ENCODE measurements at places on chromosomes 7 and 10.

DNA sequence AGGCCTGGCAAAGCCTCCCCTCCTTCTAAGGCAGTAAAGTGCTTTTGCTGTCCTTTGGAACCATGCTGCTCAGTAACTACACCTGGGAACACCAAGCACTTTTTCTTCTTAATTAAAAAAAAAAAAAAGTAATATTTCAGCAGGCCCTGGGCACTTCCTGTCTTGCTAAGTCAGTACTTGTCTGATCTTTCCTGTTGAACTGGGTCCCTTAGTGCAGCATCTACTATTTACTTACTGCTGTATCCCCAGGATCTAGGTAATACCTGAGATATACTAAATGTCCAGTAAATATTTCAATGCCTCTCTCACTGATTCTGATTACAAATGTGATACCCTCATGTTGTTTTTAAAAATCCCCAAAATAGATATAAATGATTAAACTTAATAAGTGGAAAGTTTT is 77.4 kb downstream of the PPP1R3C start:
- no peak for DNase-seq

DNA sequence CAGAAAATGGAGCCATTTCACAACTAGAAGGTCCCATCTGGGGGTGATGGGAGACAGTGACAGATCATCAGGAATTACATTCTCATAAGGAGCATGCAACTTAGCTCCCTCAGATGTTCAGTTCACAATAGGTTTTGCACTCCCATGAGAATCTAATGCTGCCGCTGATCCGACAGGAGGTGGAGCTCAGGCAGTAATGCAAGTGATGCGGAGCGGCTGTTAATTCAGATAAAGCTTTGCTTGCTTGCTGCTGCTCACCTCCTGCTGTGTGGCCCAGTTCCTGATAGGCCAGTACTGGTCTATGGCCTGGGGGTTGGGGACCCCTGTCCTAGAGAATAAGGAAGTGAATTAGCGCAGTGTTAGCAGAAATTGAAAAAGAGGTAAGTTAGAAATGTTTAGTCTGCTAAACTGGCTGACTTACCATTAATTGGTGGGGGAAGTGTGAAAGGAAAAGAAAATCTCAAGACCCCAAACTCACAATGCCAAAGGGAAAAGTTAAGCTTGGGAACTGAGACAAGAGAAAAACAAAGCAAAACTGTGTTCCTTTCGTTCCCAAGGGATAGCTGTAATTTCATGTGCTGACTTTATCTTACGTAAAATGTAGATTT is 76.4 kb downstream of the LYZL2 start:
- DNase-seq = no peak

DNA sequence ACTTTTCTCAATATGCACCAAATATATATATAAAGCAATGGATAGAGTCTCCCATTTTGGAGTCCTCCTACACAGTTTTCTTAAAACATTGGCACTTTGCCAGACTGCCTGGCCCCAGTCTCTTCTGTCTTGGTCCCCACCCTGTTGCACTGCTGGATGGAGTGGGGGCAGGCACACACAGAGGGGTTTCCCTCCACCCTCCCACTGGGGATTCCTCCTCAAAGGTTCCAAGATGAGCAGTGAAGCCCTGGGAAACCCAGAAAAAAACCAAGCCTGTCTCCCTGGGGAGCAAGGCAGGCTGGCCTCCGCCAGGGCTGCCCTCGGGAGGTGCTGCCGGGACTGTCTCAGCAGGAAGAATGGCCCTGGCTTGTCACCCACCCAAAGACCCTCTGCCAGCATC is 68.0 kb downstream of the SH3PXD2A start:
- no peak for DNase-seq

GRCh38 chr7:77727936-77728701 is 31.9 kb downstream of the RSBN1L start:
- no peak for DNase-seq

DNA sequence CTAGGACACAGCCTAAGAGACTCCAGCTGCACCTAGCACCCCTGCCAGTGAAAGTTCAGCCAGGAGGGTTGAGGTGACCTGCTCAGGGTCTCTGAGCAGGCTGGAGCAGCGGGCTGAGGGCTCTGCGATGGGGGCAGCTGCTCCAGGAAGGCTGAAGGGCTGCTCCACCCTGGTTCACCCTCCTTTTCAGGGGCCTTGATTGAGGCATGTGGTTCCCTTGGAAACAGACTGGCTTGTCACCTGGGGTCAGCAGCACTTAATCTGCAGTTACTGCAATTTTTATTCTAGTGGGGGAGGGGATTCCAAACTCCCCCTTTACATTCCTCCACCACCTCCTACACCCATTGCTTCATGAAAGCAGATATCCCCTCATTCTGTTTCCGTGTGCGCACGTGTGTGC is 85.3 kb upstream of the UNC5B start:
- DNase-seq = no peak

DNA sequence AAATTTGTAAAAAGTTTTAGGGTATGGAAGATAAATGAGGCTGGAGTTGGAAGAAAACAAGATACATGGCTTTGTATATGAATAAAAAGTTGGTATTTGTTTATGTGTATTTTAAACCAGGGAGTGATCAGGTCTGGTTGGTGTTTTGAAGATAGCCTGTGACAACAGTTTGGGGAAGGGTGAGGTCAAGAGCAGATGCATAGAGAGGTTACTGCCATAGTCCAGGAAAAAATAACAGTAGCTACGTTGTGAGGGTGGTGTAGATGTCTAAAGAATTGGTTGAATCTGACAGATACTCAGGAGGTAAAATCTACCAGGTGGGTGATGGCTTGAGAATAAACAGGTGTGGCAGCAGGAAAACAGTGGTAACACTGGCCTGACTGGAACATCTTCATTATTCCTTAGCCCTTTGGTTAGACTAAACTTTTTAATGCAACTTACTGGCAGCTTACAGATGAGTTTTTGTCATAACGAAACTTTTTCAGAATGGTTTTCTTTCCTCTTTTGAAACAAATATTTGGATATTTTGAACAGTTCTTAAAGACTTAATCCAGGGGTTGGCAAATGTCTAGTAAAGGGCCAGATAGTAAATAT is 25.5 kb downstream of the ZNRF2 start:
- DNase-seq = no peak

GRCh38 chr10:72009425-72010081 is 45.4 kb downstream of the CHST3 start:
- no peak for DNase-seq

DNA sequence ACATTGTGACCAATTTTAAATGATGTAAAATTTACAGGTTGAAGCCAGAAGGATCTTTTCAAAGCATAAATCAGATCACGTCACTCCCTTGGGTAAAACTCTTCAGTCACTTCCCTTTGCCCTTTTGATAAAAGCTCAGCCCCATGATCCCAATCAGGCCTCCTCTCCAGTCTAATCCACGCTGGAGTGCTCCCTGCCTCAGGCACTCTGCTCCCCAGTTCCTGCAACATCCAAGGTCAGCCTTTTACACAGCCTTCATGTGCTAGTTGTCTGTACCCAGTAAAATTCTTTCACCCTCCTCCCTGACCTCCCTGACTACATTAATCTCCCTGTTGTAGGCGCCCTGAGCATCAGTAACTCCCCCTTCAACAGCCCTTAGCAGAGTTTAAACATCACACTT is 14.1 kb downstream of the ELMO1 start:
- DNase-seq = no peak

DNA sequence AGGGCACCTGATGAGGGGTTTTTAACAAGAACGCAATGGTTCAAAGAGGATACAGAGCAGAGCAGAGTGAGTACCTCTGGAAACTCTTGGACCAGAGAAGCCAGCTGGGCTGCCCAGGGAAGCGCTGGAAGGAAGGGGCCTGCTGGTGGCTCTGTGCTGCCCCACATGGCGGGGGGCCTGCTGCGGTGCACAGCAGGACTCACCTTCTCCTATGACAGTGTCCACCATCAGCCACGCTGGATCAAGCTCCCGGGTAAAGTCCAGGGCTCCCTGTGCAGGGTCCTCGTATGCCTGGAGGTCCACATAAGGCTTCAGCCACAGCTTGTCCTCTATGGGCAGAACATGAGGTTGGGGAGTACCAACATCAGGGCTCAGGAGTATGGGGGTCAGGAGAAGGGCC is 12.5 kb downstream of the EPHA1 start:
- DNase-seq = no peak

GRCh38 chr7:136958016-136958415 is 89.6 kb downstream of the CHRM2 start:
- no peak for DNase-seq

- no peak for DNase-seq
Observed at GRCh38 chr10:28127881-28128280, 129.0 kb upstream of the ODAD2 start.

- no peak for DNase-seq
Observed at GRCh38 chr7:149724661-149725425, 48.5 kb downstream of the ZNF467 start.

- no peak for DNase-seq
Observed at GRCh38 chr10:11756766-11757315, 14.7 kb downstream of the ECHDC3 start.

DNA sequence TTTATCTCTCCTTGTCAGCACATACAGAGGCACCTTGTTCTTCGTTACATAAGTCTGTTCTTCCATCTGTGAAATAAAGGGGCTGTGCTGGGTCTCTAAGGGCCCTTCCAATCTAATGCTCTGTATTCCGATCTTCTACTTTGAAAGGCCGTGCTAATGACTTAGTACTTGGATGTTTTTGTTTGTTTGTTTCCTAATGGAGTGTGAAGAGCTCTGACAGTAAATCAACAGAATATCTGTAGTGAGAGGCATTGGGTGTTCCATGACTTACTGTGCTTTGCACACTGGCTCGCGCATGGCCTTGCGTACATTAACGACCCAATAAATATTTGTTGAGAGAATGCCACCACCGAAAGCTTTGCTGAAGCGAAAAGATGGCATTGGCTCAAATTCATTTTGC is 162.1 kb downstream of the CHN2 start:
- no peak for DNase-seq

DNA sequence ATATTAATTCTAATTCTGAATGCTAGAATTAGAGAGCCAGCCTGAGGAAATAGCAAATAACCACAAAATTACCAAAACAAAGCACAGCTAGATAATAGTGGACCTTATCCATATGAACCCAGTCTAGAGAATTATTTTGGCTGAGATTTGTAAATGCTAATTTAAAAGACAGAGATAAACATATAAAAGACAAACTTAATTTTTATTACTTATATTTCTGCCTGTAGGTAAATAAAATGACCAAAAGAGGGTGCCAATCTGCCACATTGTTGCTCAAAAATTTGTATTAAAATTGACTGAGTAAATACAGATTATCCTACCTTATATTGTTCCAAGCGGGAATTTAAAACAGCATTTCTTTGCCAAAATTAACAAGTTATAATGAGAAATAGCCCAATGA is 20.2 kb downstream of the RTKN2 start:
- DNase-seq = no peak

DNA sequence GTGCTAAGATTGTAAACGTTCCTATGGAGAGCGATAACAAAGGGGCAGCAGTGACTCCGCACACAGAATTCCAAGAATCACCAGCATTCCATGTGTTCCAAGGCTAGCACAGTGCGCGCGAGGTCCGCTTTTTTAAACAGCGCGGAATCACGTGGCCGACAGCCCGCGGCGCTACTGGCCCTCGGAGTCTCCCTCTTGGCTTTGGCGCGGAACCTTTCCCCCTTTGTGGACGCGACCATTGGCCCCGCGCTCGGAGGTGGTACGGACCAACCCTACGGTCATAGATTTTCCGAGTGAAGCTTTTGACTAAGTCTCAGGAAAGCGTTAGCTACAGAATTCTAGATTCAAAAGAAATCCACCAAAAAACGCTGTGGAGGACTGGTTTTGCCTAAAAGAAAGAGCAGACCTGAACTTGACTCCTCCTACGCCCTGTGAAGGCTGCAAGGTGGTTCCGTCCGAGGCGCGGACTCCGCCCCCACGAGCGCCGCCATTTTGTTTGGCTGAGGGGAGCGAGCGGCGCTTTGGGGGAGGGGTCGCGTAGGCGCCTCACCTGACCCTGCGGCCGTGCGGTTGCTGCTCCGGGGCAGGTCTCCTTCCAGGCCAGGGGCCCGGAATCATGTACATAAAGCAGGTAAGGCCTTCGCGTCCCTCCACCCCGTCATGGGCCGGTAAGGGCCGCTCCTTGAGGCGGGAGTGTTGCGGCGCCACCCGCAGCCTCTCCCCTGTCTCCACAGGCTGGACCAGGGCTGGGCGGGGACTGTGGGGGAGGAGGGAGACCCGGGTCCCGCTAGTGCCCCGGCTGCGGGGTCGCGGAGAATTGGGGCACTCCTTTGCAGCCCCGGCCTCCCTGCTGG is at the start of gene SMC3:
SMC3 (plus strand) TSS at position 495 of the 854 bp plus-strand sequence; CDS start at position 617, 122 bp downstream.
- DNase-seq = peak; percentile 82

DNA sequence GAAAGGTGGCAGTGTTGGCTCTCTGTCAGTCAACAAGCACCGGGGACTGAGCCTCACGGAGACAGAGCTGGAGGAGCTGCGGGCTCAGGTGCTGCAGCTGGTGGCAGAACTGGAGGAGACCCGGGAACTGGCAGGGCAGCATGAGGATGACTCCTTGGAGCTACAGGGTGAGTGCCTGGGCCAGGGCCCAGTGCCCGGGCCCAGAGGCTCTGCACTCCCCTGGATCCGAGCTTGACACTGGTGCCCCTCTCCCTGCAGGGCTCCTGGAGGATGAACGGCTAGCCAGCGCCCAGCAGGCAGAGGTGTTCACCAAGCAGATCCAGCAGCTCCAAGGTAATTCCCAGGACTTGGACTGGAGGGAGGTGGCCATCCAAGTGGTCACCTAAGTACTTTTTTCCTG is 2.7 kb downstream of the CCDC136 start:
- DNase-seq = no peak
